Body of pancreas (tissue), 4 donors: ENCODE measurements at places on chromosomes 6 and 20.

DNA sequence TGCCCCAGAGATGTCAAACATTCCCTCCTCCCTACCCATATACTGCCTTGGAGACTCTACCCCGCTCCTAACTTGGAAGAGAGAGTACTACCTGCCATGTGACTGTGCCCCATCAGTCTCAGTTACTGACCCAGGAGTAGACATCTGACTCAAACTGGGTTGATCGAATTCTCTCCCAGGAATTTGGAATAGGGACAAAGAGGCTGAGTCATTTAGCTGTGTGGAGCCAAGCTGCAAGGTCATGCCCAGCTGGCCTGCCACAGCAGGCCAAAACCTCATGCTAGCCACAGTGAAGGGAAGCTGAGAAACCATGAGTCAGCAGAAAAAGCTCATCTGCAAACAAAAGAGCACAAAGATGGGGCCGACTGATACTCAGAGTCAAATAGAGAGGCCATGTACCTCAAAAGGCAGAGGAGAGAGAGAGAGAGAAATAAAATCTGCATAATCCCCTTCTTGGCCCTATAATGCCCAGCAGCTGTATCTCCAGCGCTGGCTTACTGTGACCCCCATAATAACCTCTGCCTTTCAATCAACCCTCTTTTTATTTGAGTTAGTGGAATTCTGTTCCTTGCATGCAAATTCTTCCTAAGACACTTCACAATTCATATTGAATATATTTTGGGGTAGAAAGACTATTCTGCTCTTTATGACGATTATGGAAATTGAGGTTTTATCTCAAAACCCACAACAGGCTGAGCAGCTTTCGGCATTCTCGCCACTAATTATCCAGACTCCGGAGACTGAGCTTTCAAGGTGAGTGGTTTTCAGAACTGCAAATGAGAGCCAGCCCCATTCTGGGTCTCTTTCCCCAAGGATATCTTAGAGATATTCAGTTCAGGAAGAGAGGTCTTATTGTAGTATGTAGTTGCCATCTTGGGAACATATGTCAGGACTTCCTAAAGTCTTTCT lies 21.4 kb upstream of the AKIRIN2 start:
- peak; percentile 79 for DNase-seq

DNA sequence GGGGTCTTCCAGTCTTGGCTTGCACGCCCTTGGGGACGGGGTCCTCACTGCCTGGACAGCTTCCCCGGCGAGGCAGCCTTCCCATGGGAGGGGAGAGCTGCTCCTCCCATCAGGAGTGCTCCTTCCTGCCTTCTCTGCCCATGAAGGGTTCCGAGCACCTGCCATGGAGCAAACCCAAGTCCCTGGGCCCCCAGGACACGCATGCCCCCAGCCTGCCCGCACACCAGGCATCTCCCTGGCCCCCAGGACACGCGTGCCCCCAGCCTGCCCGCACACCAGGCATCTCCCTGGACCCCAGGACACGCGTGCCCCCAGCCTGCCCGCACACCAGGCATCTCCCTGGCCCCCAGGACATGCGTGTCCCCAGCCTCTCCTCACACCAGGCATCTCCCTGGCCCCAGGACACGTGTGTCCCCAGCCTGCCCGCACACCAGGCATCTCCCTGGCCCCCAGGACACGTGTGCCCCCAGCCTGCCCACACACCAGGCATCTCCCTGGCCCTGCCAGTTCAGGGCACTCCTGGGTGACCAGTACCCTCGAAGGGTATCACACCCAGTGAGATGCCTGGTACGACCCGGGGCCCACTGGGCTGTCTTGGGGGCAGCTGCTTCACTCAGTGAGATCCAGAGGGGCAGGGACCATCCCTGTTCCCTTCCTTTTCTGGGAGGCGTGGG lies 21.7 kb downstream of the COL20A1 start:
- no peak for DNase-seq

GRCh38 chr6:33704215-33705066 lies 7.1 kb downstream of the UQCC2 start:
- DNase-seq: no peak

- no peak for DNase-seq
Observed at GRCh38 chr20:23244156-23244915, 106.3 kb upstream of the NXT1 start.

DNA sequence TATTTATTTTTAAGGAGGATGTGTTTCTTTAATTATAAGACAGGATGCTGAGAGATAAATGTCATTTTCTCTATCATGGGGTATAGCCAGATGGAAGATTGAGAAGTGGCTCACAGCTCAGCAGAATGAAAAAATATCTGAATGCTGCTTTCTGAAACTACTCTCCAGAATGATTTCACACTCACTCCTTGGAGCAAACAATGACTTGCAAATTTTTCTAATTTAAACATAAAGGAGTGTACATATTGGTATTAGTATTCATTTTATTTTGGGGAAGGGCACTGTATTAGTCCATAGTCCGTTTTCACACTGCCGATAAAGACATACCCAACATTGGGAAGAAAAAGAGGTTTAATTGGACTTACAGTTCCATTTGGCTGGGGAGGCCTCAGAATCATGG lies 52.4 kb upstream of the TRIM26 start:
- DNase-seq: no peak

- no peak for DNase-seq
Observed at GRCh38 chr6:46276576-46277142, 105.9 kb upstream of the ENPP5 start.

DNA sequence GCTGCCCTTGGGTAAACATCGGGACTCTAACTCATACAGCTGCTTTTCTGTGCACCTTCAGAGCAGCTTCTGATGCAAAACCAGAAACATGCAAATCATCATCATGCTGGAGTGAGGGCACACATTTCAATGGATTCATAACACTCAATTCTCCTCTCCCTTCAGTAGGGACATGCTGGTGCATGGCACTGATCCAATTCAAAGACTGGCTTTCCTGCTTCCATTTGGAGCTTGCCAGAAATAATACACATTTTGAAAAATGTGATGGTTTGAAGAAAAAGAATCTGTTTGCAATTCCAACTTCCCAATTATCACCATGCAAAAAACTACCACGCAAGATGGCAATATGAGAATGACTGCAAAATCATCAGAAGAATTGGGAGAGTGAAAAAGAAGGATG lies 65.2 kb upstream of the PDE10A start:
- no peak for DNase-seq

DNA sequence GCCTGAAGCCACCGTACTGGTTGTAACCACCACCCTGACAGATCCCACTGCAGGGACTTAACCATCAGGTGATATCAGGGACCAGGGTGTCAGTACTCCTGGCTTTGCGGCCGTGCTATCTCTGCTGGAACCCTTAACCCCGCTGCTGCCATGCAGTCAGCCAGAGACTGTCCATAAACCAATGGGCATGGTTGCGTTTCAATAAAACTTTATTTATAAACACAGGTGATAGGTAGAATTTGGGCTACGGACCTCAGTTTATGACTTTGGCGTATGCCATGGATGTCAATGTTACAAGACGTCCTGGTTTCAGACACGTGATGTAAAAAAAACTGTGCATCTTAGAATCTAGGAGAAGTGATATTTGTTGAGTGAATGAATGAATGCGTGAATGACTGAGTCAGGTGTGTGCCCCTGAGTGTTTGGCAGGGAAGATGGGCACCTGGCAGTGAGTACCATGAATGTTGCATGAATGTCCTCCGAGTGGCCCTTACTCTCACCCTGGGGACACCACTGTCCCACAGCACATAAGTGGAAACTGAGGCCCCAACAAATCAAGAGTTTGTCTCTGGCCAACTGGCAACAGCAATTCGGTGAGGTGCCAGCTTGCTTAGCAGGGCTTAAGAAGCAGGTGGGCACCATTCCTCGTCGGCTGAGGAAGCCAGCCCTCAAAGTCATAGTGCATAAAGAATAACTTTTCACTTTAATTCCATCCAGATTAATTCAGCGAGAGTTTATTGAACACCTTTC lies 64.0 kb upstream of the APCDD1L start:
- no peak for DNase-seq

DNA sequence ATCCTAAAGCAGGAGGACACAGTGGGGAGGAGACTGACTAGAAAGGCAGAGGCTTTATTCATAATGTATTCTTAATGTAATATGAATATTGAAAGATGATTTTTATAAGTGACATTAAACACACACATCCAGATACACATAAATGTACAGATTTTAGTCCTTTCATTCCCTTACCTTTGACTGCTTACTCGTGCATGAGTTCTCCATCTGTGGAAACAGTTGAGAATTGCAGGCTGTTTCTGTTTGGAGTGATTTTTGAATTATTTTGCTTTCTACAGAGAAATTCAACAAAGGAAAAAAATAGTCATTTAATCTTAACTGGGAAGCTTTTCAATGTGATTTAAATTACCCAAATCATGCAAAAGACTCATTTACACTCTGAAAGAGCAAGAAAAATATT lies 136.5 kb downstream of the RIMS1 start:
- no peak for DNase-seq

- DNase-seq: peak; percentile 66
Observed at GRCh38 chr6:1335367-1336037, 23.6 kb downstream of the FOXQ1 start.

GRCh38 chr6:7136859-7137334 lies 29.1 kb downstream of the RREB1 start:
- peak; percentile 43 for DNase-seq

DNA sequence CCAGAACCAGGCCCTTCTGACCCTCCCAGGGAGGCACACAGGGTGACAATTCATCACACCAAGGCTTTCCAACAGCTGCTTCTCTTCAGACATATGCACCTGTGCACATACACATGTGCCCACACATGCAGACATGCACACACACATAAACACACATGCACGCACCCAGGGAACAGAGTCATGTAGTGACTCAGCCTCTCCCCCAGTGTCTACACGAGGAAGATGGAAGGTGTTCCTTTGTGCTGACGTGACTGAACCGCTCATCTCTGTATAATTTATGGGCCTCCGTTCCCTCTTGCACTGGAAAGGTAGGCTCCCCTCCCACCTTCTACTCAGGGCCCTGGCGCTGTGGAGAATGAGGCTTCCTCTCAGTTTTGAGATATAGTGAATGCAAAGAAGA lies 23.8 kb upstream of the PLEKHG1 start:
- no peak for DNase-seq

DNA sequence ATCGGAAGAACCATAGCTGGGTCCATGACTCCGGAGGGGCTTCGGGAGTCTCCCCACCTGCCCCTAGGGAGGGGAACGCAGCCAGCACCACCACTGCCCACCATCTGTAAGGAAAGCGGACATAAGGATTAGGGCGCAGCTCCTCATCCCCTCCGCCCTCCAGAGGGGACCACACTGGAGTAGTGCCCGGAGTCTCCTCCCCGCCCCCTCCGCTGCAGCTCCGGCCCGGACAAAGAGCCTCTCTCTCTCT lies 628 bp downstream of the SLC35B2 start:
- DNase-seq: no peak

DNA sequence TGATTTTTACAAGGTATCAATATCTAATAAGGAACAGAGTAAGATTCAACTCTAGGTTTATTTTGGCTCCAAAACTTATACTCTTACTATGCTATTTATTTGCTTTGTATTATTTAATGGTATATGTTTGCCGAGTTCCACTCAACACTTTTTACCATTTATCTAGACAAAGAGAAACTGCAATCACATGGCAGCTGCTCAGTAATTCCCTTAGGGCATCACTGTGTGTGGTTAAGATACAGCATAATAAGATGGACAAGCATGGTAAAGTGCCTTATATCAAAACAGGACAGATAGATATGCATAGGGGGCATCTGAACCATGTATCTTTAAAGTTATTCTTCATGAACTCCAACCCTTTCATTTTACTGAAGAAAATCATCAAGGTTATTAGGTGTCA lies 483.0 kb upstream of the ID4 start:
- DNase-seq: no peak

DNA sequence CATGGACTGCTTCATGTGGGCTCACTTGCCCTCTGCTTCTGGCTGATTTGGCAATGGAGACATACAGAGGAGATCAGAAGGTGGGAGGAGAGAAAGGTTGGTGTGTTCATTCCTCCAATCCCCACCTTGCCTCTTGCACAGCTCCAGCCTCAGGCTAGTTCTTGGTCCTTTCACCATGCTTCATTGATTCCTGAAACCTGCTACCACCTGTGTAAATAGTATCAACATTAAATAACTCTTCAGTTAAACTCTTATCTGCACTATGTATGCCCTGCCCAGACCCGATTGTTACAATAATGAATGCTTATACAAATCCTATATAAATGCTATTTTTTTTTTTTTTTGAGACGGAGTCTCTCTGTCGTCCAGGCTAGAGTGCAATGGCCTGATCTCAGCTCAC lies 174.5 kb downstream of the CD83 start:
- no peak for DNase-seq

DNA sequence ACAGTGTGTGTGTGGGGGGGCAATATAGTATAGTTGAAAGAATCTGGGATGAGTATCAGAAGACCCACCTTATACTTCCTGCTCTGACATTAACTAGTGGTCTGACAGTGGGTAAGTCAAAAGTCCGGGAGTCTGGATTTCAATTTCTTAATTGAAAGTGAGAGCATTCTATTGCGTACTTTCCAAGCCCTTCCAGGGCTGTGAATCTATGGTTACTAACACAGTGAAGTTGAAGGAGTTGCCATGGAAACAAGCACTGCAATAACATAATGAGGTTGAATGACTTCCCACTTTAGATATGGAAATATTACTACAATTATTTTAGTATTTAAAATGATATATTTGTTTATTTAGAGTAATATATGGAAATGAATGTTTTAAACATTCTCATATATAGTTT lies 80.2 kb downstream of the MLIP start:
- DNase-seq: no peak

- no peak for DNase-seq
Observed at GRCh38 chr6:170524172-170524502, 29.0 kb downstream of the PSMB1 start.

DNA sequence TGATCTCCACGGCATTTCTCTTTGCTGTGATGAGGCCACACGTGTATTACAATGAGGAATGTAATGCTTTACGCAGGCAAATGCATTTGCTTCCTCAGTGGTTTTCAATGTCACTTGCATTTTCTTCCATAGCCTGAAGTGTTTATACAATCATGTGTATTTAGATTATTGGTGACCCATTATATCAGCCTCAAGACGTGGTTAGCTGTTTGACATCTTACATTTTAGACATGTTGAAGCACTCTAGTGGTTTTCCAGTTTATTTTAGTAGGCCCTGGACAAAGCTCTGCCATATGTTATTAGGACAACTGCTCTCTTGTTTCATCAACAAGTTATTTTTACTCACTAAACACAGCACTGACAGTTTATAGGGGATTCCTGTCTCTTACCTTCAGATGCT lies 200.4 kb downstream of the UTRN start:
- DNase-seq: no peak

DNA sequence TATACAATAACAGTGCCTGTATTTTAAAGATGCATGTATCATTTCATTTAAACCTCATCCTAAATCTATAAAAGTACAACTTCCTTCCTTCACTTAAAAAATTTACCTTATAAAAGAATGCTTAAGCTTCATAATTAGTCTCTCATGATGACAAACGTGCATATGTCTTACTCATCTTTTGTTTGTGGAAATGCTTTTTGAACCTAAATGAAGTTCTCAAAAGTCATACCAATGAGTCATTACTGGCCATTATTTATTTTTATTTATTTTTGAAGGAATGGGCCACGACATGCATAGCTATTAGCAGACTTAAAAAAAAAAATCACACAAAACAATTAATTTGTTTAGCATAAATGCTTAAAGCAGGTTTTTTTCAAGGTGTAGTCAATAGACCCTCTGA lies 3.7 kb downstream of the TFB1M start:
- no peak for DNase-seq
